ENCODE measurements at places on chromosomes 3 and 15. TPM values are rescaled to one million over a fixed set of nuclear protein-coding genes. Genes with fewer than 3 reads are reported as not detected.

The QRICH1 gene
- polyA plus RNA-seq, result 19.4 TPM

The DNASE1L3 gene
- 0.44 TPM for polyA plus RNA-seq

The SLC7A14 gene
- not detected for polyA plus RNA-seq

GRCh38 chr3:143590660-143591059 lies 257.6 kb downstream of the SLC9A9 start:
- H3K27me3 ChIP-seq, result no peaks in the 10 kb centered on the region
- no peak overlapping the region for H3K27ac ChIP-seq
- H3K4me1 ChIP-seq, result peaks cover 15% of the 10 kb centered on the region

- no peak overlapping the region for H3K4me3 ChIP-seq
- peak overlapping the region; percentile 78 for H3K27ac ChIP-seq
- peaks cover 14% of the 10 kb centered on the region for H3K36me3 ChIP-seq
These were observed 11.3 kb downstream of the NRROS start for GRCh38 chr3:196650740-196651311.

- DNase-seq, result peak; percentile 86
- peaks cover 5% of the 10 kb centered on the region for H3K36me3 ChIP-seq
- H3K4me1 ChIP-seq, result peaks cover 26% of the 10 kb centered on the region
- no peak overlapping the region for H3K4me3 ChIP-seq
- peak overlapping the region; percentile 94 for H3K27ac ChIP-seq
- H3K27me3 ChIP-seq, result peaks cover 3% of the 10 kb centered on the region
These were observed 18.1 kb downstream of the CSPG4 start for GRCh38 chr15:75694241-75695182.

- H3K36me3 ChIP-seq, result peaks cover 4% of the 10 kb centered on the region
- H3K4me3 ChIP-seq, result no peak overlapping the region
- no peak for DNase-seq
These were observed 20.5 kb upstream of the ABHD2 start for GRCh38 chr15:89067751-89068150.

DNA sequence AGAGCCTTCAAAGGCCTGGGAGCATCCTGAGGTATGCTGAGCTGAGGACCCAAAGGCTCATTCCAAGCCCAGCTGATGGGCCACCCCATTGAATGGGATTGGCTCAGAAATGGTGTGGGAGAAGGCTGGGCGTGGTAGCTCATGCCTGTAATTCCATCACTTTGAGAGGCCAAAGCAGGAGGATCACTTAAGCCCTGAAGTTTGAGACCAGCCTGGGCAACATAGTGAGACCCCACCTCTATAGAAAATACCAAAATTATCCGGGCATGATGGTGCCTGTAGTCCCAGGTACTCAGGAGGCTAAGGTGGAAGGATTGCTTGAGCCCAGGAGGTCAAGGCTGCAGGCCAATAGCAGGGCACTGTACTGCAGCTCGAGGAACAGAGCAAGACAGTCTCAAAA lies 43.8 kb upstream of the ADAMTSL3 start:
- H3K36me3 ChIP-seq, result no peaks in the 10 kb centered on the region
- no peak overlapping the region for H3K4me3 ChIP-seq
- no peak overlapping the region for H3K27ac ChIP-seq
- DNase-seq, result no peak

- H3K4me3 ChIP-seq, result no peak overlapping the region
- peaks cover 4% of the 10 kb centered on the region for H3K4me1 ChIP-seq
- H3K36me3 ChIP-seq, result no peaks in the 10 kb centered on the region
- H3K27ac ChIP-seq, result no peak overlapping the region
- DNase-seq, result no peak
- H3K27me3 ChIP-seq, result no peaks in the 10 kb centered on the region
These were observed 208.4 kb downstream of the TNIK start for GRCh38 chr3:171251835-171252234.

- no peaks in the 10 kb centered on the region for H3K4me1 ChIP-seq
- no peak for DNase-seq
- H3K27ac ChIP-seq, result no peak overlapping the region
- no peaks in the 10 kb centered on the region for H3K36me3 ChIP-seq
- H3K4me3 ChIP-seq, result no peak overlapping the region
These were observed 514.5 kb upstream of the RGMA start for GRCh38 chr15:93603550-93603949.

All from stomach (tissue), 19 donors.